DMS153 (cell line): ENCODE measurements at places on chromosomes 6 and 20.

DNA sequence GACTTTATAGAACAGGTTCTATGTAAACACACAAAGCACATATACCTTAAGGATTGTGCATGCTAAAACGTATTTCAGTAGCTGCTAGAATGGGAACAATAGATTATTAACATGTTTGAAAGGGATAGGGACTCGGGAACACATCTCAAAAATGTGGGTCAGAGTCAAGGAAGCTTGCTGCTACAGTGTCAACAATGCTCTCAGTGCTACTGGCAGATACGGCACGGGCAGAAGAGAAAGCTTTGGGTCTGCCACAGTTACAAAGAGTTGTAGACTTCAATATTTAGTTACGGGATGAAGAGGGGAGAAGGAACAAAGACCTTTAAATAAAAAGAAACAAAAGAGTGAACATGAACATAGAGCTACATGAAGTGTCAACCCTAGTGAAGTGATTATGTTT lies 170.5 kb downstream of the BACH2 start:
- peak; percentile 42 for DNase-seq

DNA sequence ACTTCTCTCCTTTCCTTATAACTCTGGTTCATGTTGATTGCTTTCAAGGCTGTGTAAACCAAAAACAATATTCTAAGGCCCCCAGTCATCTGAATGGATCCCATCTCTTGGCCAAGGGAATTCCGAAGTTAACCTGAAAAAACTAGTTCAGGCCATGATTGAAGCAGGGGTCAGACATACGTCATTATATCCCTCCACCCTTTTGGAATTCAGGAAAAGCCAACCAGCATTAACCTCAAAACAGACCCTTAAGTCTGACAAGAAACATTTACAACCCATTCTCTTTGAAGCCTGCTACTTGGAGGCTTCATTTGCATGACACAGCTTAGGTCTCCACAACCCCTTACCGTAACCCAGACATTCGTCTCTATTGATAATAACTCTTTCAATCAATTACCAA lies 39.7 kb downstream of the SLC26A8 start:
- no peak for DNase-seq

DNA sequence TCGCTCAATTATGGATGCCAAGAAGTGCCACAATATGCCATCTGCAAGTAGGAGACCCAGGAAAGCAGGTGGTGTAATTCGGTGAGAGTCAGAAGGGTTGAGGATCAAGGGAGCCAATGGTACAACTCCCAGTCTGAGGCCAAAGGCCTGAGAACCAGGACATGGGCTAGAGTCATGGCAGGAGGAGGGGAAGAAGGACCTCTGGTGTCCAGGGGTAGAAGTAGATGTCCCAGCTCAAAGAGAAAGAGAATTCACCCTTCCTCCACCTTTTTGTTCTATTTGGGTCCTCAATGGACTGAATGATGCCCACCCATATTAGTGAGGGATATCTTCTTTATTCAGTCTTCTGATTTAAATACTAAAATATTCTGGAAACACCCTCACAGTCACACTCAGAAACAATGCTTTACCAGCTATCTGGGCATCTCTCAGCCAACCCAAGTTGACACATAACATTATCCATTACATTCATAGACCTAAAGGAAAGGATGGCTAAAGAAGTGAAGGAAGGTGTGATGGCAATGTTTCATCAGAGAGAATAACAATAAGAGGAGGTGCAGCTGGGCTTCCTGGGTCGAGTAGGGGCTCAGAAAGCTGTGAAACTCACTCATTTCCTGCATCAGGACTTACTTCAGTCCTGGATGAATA lies 21.2 kb upstream of the HLA-DQA1 start:
- no peak for DNase-seq

GRCh38 chr20:3660262-3661059 lies 2.7 kb downstream of the GFRA4 start:
- DNase-seq: no peak

DNA sequence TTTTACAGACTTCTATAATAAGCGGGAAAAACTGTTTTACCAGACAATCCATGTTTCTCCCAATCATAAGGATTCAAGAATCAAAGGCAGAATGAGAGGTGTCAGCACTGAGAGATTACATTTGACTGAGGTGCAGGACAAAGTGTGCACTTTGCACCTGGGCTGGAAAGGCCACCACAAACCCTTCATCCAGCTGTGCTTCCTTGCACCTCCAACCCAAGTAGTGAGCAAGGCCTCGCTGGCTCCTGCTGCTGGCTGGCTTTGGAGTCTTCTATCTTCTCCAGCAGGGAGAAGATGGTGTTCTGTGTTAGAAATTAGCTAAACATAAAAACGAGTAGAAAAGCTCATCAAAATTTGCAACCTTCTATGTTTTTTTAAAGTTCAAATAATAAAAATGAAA lies 77.7 kb downstream of the CHD6 start:
- DNase-seq: no peak

DNA sequence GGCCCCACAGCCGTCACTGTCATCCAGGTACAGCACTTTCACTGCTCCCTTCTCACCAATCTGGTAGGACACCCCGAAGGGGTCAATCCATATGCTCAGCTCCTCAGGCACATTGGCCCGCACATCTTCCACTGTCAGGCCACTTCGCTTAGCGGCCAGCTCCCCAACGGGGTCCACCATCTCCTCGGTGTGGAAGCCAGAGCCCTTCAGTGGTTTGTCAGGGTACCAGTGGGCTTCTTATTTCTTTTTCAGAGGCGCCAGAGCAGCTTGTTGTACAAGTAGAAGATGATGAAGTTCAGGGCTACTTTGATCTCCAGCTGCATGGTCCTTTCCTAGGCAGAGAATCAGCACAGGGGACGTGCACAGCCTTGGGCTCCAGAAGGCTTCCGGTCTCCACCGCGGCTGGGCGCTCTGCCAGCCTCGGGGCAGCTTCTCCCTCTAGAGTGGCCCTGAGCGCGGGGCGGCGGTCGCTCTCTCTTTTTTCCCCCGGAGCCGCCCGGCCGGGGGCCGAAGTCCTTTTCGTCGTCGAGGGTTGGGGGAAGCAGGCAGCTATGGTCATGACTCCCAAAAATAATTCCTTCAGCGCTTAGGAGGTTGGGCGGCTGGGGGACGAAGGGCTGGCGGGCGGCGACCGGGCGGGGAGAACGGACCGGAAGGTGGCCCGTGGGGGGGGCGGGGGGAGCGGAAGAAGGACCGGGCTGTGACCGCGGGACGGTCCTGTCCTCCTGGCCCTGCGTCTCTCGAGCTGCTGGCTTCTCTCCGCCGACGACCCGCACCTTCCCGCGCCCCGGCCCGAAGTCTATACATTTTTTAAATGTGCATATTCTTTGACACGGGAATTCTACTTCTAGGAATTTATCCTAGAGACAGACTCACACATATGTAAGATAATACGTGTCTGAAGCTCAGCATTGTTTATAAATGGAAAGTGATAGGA lies 6.5 kb upstream of the ZSCAN9 start:
- DNase-seq: peak; percentile 54
